ENCODE measurements at places on chromosomes 1 and 21.

DNA sequence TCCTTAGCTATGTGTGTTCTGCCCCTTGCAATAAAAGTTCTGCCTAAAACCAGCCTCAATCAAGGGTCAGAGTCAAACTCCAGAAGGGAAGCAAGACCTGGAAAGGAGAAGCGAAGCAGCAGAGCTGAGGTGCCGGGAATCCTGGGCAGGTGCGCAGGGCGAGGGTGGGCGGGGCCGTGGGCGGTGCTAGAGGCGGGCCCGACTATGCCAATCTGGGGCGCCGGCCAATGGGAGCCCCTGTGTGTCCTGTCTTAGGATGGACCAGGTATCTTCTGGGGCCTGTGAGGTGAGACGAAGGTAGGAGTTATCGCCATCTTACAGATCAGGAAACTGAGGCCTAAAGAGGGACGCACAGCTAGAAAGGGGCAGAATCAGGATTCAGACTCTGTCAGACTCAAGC, 120.3 kb downstream of the PTPRU start:
- DNase-seq: no peak

DNA sequence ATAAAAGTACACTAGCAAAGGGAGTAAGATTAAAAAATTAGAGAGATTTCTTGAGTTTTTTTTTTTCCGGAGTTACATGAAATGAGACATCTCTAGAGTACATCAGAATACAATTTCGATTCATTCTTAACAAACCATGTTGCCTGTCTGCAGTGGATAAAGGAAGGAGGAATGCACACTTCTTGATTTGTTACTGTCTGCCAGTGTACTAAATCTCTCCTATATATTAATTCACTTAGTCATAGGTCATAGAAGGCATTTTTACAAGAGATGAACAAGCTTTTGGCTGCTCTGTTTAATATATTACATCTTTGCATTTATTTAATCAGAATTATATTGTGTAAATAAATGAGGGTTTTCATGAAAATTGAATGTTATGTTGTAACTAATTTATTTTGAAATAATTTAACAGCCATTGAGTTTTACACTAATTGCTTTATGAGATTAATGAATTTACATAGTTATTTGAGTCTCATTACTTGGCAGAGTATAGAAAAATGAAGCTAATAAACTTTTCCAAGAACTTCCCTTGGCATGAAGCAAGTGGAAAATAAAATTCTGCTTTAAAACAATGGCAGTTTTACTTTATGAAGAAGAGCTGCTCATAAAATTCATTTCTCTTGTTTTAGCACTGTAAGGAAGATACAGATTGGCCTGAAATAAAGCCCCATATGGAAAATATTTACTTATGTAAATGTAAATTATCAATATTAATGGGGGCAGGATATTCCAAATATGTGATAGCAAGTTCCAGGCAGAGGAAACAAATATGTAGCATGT, 1284.7 kb downstream of the BRINP3 start:
- no peak for DNase-seq

- DNase-seq: no peak
Measured at GRCh38 chr1:116518400-116518799, 52.4 kb downstream of the CD58 start.

GRCh38 chr1:7255303-7256058, 470.2 kb downstream of the CAMTA1 start:
- no peak for DNase-seq

GRCh38 chr1:68202239-68202832, 30.0 kb downstream of the WLS start:
- DNase-seq: no peak

GRCh38 chr21:42674351-42674940, 21.0 kb downstream of the PDE9A start:
- DNase-seq: no peak

GRCh38 chr1:55535724-55536544, 320.8 kb upstream of the USP24 start:
- no peak for DNase-seq

DNA sequence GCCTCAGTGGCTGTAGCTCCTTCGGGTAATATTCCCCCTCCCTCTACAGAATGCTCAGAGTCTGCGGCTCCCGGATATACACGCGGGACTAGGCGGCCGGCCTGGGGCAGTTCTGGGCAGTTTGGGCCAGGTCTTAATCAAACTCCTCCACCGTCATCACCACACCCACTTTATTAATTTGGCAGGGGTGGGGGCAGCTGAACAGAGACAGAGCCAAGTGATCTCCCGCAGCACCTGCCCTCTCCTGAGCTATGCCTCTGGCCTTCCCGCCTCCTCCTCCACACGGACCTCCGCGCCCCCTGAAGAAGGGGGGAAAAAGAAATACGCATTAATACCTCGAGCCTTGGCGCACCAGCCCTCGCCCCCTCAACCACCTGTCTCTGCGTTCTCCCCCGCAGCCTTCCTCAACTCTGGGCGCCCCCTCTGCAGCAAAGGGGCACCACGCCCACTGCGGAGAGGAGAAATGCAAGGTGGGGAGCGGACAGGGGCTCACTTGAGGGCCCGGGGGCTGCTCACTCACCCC, 42.6 kb downstream of the CD34 start:
- no peak for DNase-seq

- no peak for DNase-seq
Measured at GRCh38 chr1:56429288-56429687, 150.1 kb downstream of the PLPP3 start.

DNA sequence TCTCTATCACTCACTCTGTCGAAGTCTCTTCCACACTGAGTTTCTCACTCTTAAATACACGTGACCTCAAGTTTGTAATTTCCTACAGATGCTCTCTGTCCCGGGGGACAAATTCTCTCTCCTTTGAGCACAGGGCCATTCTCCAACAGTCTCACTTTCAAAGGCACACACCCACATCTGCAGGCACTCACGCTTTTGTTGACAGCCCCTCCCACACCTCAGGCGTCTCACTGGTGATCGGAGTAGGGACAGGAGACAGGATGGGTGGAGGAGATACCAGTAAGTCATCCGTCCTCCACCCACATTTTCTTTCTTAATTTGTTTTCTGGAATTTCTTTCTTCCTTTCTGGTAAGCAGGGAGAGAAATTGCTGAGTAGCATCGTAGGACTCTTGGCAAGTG, 40.6 kb upstream of the GREM2 start:
- no peak for DNase-seq

DNA sequence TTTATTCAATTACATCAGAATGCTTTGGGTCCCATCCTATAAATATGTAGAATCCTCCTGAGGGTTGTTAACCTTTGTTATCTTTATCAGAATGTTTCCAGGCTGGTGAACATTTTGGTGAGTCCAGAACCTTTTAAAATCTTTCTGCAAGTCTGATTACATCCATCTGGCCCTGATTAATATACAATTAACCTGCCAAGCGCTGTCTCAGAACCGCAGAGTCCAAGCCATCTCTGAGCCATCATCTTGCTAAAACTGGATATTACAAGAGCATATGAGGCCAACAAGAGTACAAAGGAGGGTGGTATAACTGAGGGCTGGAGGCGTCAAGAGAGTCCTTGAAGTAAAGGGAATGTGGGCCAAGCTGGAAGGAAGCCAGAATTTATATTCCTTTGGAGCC, 88.6 kb upstream of the ZC3H11B start:
- no peak for DNase-seq

DNA sequence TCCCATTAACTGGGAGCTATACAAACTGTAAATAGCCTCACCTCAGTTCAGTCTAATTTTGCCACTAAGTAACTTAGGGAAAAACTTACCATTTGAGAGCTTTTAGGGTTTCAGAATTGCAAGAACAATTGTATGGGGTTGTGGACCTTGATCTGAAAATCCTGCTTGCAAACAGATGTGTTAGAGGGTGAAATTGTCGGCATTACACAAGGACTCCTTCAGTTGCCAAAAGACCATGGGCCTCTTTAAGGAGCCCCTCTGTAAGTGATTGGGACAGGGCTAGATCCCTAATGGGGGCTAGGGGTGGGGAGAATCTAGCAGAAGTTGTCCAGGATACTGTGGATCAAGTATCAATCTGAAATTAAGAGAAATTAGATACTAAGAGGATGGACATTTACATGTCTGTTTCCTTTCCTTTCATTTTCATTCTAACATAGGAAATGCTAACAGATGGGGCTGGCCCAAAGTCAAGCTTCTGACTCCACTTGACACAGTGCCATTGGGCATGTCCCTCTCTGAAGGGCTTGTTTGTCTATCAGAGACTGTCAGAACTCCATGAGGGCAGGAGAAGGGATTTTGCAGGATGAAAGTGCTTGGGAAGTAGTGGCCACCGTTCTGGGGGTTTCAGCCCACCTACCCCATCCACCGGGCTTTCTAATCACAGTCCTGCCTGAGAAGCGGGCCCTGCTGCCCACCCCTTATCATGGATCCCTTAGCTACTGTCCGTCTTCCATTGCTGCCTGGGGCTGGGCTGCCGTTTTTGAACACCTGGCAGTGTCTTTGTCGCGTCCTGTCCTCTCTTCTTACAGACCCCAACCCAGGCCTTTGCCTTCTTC, 54.7 kb downstream of the STUM start:
- DNase-seq: no peak

DNA sequence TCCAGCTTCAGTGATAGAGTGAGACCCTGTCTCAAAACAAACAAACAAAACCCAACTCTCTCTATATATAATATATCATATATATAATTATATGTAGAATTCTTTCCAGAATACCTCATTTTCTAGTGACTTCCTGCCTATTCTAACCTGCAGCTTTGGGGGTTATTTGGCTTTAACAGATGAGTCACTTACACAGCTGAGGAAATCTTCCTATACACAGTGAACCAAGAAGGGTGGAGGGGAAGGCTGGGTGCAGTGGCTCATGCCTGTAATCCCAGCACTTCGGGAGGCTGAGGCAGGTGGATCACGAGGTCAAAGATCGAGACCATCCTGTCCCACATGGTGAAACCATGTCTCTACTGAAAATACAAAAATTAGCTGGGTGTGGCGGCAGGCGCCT, 9.2 kb downstream of the RAB29 start:
- DNase-seq: no peak
